Colonic mucosa (tissue), 4 donors: ENCODE measurements at places on chromosomes 1 and 21. TPM values are rescaled to one million over a fixed set of nuclear protein-coding genes. Genes with fewer than 3 reads are reported as not detected.

The NUF2 gene
- 6.8 TPM for total RNA-seq

DNA sequence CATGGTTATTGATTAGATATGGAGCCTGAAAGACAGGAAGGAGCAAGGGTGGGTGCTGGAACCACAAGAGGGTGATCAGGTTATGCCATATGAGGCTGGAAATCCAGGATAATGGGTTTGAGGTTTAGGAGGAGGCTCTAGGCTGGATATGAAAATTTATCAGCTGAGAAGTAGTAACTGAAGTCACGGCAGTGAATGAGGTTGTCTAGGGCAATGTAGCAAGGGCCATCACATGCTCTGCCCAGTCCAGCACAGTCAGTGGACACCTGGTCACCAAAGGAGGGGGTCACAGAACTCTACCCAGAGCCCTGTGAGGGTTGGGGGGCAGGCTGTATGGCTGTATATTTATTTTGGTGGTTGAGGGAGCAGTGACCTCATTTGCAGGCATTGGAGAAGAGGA is 10.5 kb upstream of the TMEM61 start:
- no peak overlapping the region for H3K4me3 ChIP-seq
- no peaks in the 10 kb centered on the region for H3K27me3 ChIP-seq
- H3K27ac ChIP-seq, result no peak overlapping the region
- no peaks in the 10 kb centered on the region for H3K36me3 ChIP-seq
- DNase-seq, result no peak

DNA sequence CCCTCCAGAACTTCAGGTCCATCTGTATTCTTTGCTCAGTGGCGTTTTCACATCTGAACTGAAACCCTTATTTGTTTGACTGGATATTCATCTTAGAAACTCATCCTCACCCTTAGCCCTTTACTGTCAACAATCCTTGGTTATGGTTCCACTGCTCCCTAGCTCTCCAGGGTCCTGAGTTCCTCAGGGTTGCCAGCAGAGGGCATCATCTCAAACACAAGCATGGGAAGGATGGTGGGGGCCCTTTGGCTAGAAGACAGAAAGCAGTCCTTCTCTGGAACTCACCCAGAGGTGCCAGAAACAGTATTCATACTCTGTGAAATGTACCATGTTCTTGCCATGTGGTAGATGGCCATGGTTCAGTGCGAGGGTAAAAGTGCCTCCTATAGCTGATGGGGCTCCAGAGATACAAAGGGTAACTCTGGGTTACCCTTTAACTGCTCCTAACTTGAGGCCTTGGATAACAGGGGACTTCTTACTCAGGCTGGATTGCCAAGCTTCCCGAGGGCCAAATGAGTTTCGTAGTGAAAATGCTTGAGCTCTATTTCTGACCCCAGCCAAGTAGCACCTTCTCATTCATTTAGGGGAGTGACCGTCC is 11.3 kb downstream of the NCSTN start:
- no peaks in the 10 kb centered on the region for H3K27me3 ChIP-seq
- no peak overlapping the region for H3K4me3 ChIP-seq
- peaks cover 45% of the 10 kb centered on the region for H3K36me3 ChIP-seq
- no peak overlapping the region for H3K27ac ChIP-seq
- H3K4me1 ChIP-seq, result no peaks in the 10 kb centered on the region
- no peak for DNase-seq

DNA sequence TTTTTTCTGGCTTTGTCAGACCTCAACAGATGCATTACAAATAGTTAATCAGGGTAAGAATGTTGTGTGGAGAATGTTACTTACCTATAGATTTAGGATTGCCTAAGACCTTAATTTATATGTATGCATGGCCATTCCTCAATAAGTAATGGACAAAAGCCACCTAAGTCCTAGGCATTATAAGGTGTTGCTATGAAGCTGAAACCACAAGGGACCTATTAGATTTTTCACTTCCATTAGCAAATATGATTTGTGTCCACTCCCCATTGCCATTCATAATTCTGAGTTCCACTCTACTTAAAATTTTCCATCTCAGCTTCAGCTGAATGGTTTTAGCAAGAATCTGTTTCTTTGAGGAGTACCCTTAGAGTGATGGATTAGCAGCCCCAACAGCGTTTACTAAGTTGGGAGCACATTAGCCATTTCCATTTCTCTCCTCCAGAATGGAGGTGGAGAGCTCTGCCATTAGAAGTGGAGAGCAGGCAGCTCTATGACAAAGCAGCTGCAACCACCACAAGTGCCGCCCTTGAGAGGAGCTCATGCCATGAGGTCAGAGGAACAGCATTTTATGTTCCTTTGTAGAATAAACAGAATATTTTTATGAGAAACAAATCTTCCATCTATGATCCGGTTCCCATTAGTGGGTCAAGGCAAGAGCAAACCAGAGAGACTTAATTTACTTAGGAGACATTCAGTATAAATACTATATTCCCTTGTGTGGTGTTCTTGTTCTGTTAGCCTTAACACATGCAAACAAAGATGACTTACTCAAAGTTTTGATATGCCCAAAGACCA is 28.9 kb upstream of the C1orf87 start:
- DNase-seq, result no peak
- H3K27me3 ChIP-seq, result no peaks in the 10 kb centered on the region
- H3K4me1 ChIP-seq, result no peaks in the 10 kb centered on the region
- H3K27ac ChIP-seq, result no peak overlapping the region

The TMEM52 gene
- total RNA-seq, result 3.5 TPM

The RXFP4 gene
- 4.2 TPM for total RNA-seq

GRCh38 chr1:28172713-28173150 is 3.8 kb downstream of the PTAFR start:
- H3K4me1 ChIP-seq, result peaks cover 15% of the 10 kb centered on the region
- no peaks in the 10 kb centered on the region for H3K36me3 ChIP-seq
- no peaks in the 10 kb centered on the region for H3K27me3 ChIP-seq
- DNase-seq, result peak; percentile 63
- H3K27ac ChIP-seq, result peak overlapping the region; percentile 75

GRCh38 chr1:76465030-76465429 is 390.5 kb downstream of the ST6GALNAC3 start:
- no peak for DNase-seq
- H3K4me3 ChIP-seq, result no peak overlapping the region
- no peaks in the 10 kb centered on the region for H3K36me3 ChIP-seq
- H3K4me1 ChIP-seq, result no peaks in the 10 kb centered on the region
- no peaks in the 10 kb centered on the region for H3K27me3 ChIP-seq
- H3K27ac ChIP-seq, result no peak overlapping the region

- DNase-seq, result no peak
- H3K27me3 ChIP-seq, result no peaks in the 10 kb centered on the region
- H3K4me1 ChIP-seq, result no peaks in the 10 kb centered on the region
- no peak overlapping the region for H3K4me3 ChIP-seq
- no peaks in the 10 kb centered on the region for H3K36me3 ChIP-seq
Observed at GRCh38 chr1:182598296-182598695, 5.9 kb downstream of the RGS16 start.

DNA sequence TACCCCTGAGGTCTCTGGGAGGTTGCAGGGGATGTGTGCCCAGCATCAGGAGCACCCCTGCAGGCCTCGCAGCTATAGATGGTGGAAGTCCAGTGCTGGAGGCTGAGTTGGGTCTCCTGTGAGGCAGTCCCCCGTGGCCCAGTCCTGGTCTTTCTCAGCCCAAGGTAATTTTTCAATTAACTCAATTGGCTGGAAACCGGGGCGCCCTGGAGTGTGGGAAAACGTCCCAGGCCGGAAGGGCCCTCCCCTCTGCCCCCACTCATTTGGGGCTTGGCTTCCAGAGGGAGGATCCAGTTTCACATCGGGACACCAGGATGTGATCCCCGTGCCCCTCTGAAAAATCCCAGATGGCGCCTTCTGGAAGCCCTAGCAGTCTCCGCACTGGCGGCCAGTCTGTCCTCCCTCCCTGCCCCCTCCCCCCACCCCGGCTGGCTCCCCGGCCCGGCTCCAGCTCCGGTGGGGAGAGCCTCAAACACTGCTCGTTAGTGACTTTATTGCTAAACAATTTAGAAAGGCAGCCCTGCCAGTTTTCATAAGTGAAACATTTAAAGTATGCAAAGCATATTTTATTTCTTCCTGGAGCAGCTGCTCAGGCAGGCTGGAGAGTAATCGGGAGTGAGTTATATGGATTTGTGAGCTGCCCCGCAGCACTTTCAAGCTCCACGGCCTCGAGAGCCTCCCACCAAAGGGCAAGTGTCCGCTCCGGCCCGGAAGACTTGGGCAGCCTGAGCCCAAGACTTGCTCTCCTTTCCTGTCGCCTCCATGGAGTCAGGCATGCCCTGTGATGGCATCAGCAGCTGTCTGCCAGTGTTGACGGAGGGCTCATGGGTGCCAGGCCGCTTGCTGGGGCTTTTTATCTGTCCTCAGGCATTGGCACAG is 208.2 kb upstream of the TMEM51 start:
- peaks cover 12% of the 10 kb centered on the region for H3K4me1 ChIP-seq
- H3K4me3 ChIP-seq, result no peak overlapping the region
- H3K27ac ChIP-seq, result peak overlapping the region; percentile 86

The HSD3B1 gene
- total RNA-seq, result 0.72 TPM

The UTS2 gene
- 0.20 TPM for total RNA-seq

DNA sequence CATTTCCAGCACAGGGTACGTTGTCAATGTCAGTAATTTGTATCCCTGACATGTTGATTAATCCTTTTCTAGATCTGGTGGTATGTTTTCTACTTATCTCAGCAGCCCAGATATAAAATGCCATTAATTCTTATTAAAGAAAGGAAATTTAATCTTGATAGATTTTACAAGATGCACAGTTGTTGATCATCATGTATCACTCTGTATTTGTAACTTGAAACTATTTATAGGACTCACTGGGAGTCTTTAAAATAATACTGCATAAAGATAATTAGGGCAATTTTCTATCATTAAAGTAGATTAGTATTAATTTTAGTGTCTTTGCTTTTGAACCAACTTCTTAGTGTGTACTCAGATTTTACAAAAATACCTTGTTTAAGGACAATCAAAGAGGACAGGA is 84.9 kb downstream of the GREM2 start:
- no peak overlapping the region for H3K4me3 ChIP-seq
- no peaks in the 10 kb centered on the region for H3K4me1 ChIP-seq
- no peaks in the 10 kb centered on the region for H3K36me3 ChIP-seq

The SPRR2G gene
- total RNA-seq, result not detected

DNA sequence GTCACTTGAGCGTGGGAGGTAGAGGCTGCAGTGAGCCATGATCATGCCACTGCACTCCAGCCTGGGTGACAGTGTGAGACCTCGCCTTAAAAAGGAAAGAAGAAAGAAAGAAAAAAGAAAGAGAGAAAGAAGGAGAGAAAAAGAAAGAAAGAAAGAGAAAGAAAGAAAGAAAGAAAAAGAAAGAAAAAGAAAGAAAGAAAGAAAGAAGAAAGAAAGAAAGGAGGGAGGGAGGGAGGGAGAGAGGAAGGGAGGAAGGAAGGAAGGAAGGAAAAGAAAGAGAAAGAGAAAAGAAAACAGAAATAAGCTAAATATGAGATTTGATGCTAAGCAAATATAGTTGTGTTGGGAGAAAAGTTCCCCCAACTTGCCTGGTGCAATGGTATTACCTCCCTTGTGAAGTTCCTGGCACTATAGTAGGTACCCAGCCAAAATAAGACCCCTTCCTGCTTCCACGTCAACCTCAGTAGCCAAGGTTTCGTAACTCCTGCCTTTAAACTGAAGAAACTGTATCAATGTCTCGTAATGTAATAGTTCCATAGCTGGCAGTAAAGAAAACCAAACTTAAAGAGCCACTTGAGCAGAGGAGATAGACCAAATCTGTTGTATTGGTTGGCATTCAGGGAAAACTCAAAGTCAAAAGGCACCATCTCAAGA is 88.1 kb upstream of the HNRNPU start:
- H3K4me1 ChIP-seq, result no peaks in the 10 kb centered on the region
- H3K27ac ChIP-seq, result peak overlapping the region; percentile 3
- no peak for DNase-seq

DNA sequence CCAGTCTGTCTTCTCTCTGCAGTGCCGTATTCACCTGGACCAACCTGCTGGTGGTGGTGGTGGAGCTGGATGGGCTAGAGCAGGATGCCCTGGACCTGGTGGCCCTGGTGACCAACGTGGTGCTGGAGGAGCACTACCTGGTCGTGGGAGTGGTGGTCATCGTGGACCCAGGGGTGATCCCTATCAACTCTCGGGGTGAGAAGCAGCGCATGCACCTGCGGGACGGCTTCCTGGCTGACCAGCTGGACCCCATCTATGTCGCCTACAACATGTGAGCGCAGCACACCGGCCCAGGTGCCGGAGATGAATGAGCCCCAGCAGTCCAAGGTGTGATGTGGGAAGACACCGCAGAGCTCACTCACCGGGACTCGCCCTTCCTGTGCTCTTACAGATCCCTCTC is 37.5 kb downstream of the S100B start:
- no peaks in the 10 kb centered on the region for H3K27me3 ChIP-seq
- no peaks in the 10 kb centered on the region for H3K36me3 ChIP-seq
- no peaks in the 10 kb centered on the region for H3K4me1 ChIP-seq
- H3K27ac ChIP-seq, result no peak overlapping the region

- DNase-seq, result peak; percentile 68
- H3K36me3 ChIP-seq, result no peaks in the 10 kb centered on the region
- peak overlapping the region; percentile 39 for H3K4me3 ChIP-seq
Observed at GRCh38 chr1:28246427-28246832, 10.5 kb downstream of the ATP5IF1 start.

- H3K27ac ChIP-seq, result no peak overlapping the region
- H3K4me1 ChIP-seq, result no peaks in the 10 kb centered on the region
- no peaks in the 10 kb centered on the region for H3K27me3 ChIP-seq
- H3K36me3 ChIP-seq, result no peaks in the 10 kb centered on the region
- H3K4me3 ChIP-seq, result no peak overlapping the region
Observed at GRCh38 chr1:224380003-224380402, 23.3 kb downstream of the CNIH4 start.

The BATF3 gene
- total RNA-seq, result 0.74 TPM

- no peak overlapping the region for H3K4me3 ChIP-seq
- no peaks in the 10 kb centered on the region for H3K36me3 ChIP-seq
- H3K4me1 ChIP-seq, result no peaks in the 10 kb centered on the region
Observed at GRCh38 chr1:240956020-240956419, 344.1 kb upstream of the GREM2 start.

DNA sequence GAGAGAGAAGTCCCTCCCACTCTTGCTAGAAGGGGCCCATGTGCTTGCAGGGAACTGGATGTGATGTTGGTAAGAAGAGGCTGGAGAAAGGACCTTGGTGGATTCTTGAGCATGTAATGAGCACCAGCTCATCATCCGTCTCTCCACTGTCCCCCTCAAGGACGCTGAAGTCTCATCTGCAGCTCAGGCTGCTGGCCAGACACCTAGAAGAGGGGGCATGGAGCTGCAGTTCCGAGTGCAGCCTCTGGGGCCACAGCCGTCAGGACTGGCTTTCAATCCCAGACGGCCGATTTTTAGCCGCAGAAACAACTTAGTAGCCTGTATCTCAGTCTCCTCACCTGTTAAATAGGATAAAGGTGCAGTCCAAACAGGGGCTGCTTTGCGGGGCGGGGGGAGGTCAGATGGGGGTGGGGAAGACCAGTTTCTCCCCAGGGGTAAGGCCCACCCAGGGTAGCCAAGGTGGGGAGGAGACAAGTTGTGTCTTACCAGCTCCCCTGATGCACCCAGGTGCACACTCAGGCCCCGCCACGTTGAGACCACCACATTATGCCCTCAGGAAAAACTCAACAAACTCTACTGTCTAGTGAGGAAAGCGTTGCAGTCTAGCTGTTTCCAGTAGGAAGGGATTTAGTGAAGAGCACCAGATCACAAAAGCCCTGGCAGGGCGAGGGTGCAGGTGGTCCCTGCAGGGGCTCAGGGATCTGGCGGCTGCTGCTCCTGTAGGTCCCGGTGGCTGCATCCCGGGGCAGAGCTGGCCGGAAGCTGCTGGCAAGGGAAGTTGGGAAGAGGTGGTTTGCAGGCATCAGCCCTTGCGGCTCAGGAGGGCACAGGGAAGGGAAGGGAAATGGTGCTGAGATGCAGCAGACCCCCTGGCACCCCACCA is 29.5 kb downstream of the LDLRAP1 start:
- H3K27me3 ChIP-seq, result no peaks in the 10 kb centered on the region
- no peak overlapping the region for H3K4me3 ChIP-seq
- no peak overlapping the region for H3K27ac ChIP-seq

- H3K27me3 ChIP-seq, result no peaks in the 10 kb centered on the region
- DNase-seq, result no peak
- no peak overlapping the region for H3K4me3 ChIP-seq
- no peak overlapping the region for H3K27ac ChIP-seq
Observed at GRCh38 chr1:27060891-27061290, 48.2 kb upstream of the TENT5B start.
